ENCODE measurements at places on chromosomes 5 and 9.

DNA sequence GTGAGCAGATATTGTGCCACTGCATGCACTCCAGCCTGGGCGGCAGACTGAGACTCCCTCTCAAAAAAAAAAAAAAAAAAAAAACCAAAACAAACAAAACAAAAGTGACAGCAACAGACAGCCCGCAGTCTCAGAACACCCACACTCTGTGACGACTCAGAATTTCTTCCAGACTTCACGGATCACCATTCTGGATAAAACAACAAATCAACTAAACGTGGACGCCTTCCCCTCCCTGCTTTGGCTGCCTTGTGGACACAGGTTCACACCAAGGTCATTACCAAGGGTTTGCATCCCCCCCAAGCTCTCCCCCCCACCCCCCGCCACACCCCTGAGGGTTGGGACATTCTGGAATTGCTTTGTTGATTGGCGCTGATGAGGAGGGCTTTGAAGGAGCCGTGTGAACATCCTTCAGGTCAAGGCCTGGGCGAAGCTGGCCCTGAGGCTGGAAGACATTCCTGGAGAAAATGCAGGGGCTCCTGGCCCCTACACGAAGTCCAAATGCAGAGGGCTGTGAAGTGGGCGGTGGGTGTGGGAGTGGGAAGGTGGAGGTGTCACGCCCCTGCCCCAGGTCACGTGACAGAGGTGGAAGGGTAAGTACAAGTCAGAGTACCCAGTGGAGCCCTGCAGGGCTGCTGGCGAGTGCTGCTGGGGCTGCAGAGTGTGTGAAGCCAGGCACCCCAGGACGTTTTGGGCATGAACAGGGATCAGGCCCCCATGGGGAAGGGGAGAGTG lies 10.1 kb downstream of the LCN10 start:
- no peak for DNase-seq

GRCh38 chr9:4422495-4422894 lies 67.8 kb upstream of the SLC1A1 start:
- no peak for DNase-seq

DNA sequence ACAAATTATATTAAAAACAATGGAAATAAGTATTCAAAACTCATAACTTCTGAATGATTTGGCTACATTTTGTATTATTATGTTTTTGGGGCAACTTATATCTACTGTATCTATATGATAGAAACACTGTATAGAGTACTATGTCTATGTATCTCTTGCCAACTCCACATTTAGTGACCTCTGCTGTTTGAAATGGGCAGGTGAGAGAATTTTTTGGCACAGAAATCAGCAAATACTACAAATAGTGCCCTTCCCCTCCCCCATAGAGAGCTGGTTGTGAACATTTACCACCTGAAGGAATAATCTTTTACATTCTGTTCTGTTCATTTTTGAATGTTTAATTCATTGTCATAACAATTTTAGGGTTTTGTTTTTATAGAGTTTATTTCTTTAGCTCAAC lies 545.3 kb downstream of the PDE4D start:
- no peak for DNase-seq

- DNase-seq = no peak
Measured at GRCh38 chr9:135134268-135135022, 47.0 kb downstream of the OLFM1 start.

DNA sequence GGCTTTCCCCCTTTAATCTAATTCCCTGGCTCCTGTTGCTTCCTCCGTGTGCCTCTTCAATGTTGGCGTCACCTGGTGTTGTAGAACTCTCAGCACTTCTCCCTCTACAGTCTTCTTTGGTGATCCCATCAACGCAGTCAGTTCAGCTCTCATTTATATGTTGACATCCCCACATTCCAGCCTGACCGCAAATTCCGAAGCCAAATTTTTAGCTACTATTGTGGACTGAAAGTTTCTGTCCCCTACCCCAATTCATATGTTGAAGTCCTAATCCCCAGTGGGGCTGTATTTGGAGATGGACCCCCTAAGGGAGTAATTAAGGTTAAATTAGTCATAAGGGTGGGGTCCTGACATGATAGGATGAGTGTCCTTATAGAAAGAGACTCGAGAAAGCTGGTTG lies 210.6 kb upstream of the ADAMTSL1 start:
- DNase-seq = no peak

- no peak for DNase-seq
Measured at GRCh38 chr9:127973169-127974000, 7.4 kb downstream of the EEIG1 start.

DNA sequence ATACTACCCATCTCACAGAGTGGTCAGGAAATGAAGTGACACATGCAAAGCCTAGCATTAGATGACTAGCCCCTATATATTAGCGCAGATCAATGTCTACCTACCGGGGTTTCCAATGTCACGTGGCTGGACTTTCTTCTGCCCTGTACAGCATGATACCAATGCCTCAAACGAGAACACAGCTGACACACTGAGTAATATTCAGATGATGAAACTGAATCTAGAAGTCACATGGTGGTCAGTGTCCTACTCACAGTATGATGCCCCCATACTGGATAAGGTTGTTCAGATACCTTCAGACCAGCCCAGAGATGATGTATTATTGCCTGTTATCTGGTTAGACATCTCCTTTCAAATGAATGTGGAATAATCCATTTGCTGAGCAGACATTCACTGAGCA lies 71.1 kb upstream of the FRRS1L start:
- no peak for DNase-seq

- no peak for DNase-seq
Measured at GRCh38 chr5:82655078-82655477, 376.9 kb upstream of the RPS23 start.

DNA sequence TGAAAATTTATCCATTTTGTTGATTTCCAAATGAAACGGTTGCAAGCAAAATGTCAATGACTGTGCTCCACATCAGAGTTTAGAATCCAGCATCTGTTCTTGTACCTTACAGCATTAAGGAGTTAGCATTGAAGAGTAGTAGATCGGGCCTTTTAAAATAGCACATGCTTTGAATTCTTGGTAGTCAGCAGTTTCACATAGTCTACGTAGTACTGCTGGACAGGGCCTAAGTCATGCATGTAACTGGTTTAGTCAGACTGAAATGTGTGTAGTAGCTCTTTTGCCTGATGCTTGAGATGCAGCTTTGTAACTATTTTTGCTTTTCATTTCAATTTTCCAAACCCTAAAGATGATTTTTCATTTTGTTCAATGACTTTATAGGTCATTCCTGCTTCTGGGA lies 19.8 kb downstream of the LECT2 start:
- DNase-seq = no peak

DNA sequence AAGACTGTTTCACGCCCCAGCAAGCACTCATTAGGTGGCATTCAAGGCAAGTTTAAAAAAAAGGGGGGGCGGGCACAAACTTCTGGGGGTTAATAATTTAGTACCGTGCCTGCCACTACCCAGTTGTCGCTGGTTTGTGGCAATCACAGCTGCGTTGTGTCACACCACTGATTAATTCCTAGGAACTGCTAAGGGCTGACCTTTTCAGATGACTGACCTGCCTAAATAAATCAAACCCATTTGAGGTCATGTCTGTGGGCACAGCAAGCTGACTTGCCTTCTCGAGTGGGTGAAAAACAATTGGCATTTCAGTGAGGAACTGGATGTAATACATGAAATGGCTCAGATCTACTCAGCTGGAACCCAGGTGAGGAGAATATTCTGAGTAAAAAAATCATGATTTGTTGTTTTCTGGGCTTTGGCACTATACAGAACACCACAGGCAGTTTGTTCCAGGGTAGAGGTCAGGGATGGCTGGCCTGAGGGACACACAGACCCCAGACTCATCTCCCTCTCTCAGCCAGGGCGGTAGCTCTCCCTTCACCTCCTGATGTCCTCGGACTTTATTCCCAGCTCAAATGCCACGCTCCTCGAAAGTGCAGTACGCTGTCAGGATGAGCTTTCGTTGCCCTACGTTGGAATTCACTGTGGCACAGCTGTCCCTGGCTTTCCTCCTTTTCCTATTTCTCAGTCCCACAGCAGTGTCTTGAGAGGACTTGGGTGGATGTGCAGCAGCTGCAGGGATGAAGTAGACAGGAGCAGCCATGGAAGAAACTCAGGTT lies 15.5 kb upstream of the MGAT1 start:
- peak; percentile 17 for DNase-seq

DNA sequence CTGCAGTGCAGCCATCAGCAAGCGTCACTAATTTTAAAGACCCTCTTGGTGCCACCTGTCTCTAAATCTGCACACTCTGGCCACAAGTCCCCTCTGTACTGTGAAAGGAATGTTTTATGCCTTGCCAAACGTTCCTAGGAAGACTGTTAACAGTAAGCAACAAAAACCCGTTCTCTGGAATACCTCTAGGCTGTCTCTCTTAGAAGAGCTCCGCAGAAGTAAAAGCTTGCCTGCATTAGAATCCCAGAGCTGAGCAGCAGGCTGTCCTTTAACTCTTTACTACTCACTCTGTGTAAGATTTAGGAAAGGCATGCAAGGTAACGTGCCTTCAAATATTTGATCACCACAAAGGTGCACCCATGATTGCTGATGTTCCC lies 53.9 kb upstream of the C9orf72 start:
- no peak for DNase-seq

- DNase-seq = no peak
Measured at GRCh38 chr5:115267617-115268016, 4.9 kb upstream of the PGGT1B start.

DNA sequence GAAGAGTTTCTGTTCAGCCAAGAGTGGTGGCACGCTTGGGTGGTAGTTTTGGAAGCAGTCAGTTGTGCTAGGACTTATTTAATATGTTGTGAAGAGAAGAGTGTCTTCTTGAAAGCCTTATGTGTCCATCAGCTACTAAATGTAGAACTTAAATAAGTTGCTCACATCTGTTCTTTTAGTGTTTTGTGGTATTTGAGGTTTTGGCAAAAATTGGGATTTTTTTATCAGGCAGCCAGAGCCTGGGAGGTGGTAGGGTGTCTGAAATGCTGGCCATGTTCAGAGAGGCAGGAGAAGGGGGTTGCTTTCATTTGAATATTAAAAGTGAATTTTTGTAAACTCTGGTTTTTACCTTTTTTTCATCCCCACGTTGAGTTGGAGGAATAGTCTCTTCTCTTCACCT lies 24.2 kb upstream of the ZBTB34 start:
- DNase-seq = no peak

- no peak for DNase-seq
Measured at GRCh38 chr5:94906750-94907149, 288.3 kb downstream of the SLF1 start.

- no peak for DNase-seq
Measured at GRCh38 chr9:123550012-123550411, 194.0 kb downstream of the CRB2 start.

DNA sequence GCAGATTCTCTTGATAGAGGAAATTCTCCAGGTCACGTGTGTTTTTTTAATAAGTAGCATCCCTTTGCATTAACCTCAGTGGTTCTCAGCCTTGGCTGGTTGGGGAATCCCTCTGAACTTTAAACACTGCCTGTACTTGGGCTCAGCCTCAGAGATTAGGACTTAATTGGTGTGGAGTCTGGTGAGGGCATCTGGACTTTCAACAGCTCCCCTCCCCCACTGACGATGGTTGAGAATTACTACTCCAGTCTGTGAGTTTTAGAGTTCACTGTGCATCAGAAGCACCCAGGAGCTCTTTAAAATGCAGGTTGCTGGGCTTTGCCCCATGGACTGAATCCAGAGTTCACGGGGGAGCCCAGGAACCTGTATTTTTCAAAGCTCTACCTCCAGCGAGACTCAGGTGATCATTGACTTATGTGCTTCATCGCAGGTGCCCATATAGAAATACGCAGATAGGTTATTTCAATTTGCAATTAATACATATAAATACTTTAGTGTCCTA lies 71.4 kb downstream of the DAPK1 start:
- no peak for DNase-seq

DNA sequence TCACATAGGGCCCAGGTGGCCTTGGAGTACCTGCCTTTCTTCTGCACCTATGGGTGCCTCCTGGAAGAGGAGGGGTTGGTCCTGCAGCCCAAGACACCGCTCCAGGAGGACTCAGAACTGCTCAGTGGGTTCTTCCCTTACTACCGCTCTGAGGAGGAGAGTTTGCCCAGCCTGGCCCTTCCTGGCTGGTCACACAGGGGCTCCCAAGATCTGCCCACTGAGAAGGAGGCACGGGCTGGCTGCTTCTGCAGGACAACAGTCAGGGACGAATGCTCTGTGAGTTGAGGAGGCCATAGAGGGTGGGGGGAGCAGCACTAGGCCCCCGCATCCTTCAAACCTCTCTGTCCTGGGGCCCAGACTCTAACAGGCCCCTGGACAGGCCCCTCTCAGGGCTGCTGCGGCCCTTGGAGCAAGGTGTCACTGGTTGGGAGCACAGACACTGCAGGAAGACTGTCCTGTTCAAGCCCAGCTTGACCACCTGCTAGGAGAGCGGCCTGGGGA lies 9.9 kb upstream of the SLC25A48 start:
- no peak for DNase-seq

- DNase-seq = no peak
Measured at GRCh38 chr5:34484216-34484920, 171.8 kb upstream of the RAI14 start.

- no peak for DNase-seq
Measured at GRCh38 chr5:4313138-4313537, 717.5 kb downstream of the IRX1 start.

DNA sequence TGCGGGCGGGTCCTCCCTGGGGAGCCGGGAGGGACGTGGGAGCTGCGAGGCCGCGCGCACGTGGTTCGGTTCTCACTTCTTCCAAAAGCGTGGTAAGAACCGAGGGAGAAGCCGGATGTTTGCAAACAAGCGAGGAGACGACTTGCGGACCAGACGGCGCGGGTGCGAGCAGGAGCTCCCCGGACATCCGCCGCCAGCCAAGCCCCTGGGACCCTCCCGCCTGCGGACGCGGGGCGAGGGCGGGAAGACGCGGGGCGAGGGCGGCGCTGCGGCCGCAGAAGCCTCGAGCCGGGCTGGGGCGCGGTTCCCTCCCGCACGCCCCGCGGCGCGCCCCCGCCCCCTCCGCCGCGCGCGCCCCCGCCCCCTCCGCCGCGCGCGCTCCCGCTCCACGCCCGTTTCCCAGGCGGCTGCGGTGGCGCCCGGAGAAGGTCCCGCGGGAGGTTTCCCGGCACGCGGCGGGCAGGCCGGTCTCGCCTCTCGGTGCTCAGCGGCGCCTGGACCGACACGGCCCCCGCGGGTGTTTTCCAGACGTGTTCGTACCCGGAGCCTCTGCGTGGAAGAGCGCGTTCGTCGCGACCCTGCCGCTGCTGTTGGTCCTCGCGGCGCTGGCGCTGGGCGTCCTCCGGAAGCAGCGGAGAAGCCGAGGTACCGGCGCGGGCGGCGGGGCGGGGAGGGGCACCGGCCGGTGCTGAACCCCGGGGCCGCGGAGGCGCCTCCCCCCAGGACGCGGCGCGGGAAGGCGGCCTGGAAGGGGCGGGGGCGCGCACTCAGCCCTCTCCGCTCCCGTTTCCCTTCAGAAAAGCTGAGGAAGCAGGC lies 12.8 kb downstream of the BTNL9 start:
- no peak for DNase-seq

- DNase-seq = peak; percentile 71
Measured at GRCh38 chr5:80213466-80213865, 42.4 kb downstream of the SERINC5 start.

GRCh38 chr5:96022971-96023370 lies 61.3 kb upstream of the ELL2 start:
- no peak for DNase-seq

DNA sequence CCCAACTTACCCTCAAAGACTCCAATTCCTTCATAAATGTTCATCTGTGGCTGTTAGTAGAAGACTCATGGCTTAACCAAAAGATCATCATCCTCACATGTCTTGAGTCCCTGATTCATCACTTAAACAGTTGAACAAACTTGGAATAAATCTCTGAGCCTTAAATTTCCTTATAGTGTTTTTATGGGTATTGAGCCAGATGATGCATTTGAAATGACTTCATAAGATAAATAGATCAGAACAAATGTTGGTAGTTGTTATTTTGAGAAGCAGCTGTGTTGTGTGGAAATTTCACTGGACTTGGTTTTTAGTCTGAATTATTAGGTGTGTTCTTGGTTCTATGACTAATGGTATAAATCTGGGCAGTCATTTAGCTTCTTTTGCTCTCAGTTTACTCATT lies 236.2 kb downstream of the NNT start:
- no peak for DNase-seq
